ENCODE measurements at places on chromosomes 7 and 10.

- no peak for DNase-seq
These were observed 66.5 kb downstream of the ASB13 start for GRCh38 chr10:5599613-5600520.

- DNase-seq = no peak
These were observed 790.3 kb upstream of the KCND2 start for GRCh38 chr7:119482671-119483070.

- DNase-seq = no peak
These were observed 104.7 kb upstream of the ARMC3 start for GRCh38 chr10:22823109-22823508.

DNA sequence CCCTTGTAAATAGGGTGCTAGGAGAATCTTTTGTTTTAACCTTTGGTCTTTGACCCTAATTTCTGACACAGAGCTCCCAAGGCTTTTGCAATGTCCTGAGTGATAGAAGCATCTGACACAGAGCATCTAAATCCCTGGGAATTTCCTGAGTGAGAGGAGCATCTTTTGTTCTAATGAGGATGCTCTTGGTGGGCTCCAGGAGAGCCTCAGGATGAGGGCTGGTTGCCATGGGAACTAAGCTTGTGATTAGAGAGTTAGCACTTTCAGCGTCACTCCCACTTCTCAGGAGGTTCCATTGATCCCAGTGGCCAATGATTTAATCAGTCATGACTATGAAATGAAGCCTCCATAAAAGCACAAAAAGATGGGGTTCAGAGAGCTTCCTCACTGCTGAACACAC is 264.8 kb downstream of the KIF20B start:
- no peak for DNase-seq

DNA sequence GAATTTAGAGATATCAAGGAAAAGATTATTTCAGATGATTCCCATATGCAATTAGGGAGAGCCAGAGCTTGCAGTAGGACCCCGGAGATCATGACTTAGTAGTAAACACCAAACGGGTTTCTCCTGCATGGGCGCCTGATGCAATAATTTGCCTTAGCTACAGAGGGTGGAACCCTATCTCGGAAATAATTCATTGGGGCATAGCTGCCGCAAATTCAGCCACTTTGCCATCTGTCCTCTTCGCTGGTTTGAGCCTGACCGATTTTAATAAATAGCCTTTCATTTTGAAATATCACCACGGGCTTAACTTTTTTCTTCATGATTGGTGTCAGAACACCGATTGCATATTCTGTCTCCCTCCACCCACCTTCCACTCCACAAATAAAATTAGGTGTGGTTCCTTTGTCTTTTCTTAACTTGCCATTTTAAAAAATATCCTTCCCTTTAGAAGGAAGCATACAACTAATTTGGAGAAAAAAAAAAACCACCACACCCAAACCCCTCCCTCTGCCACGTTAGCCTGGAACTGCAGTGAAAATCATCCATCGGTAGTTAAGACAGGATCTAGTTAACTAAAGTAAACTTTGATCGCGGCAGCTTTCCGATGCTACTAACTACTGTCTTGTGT is 1.4 kb downstream of the GARS1 start:
- no peak for DNase-seq

Measured in effector CD4-positive, alpha-beta T cell (primary cell).